ENCODE measurements at places on chromosomes 6 and 20.

DNA sequence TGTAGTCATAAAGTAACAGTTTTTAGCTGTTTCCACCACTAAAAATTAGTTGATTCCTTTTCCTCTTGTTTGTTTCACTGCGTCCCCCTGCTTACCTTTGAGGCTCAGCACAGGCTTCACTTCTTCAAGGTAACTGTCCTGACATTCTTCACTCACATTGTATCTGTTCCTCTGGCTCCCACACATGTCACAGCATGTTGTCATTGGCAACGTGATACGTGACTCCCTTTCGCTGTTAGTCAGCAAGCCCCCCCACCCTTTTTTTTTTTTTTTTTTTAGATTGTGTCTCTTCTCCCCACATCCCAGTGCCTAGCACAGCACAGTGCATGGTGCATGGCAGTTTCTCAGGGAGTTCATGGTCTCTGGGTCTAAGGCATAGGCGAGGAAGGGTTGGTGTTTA, 13.3 kb downstream of the VAPB start:
- no peak for DNase-seq

- DNase-seq = no peak
Measured at GRCh38 chr20:22770241-22770800, 185.9 kb upstream of the FOXA2 start.

DNA sequence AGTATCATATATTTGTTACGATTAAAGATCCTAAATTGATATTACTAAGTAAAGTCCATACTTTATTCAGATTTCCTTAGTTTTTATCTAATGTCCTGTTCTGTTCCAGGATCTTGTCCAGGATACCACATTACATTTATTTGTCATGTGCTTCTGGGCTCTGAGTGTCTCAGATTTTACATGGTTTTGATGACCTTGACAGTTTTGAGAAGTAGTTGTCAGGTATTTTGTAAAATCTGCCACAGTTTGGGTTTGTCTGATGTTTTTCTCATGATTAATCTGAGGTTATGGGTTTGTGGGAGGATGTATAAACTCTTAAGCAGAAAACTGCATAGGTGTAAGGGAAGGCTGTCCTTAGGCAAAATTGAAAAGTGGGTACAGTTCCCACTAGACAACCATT, 109.9 kb upstream of the BMP5 start:
- no peak for DNase-seq

DNA sequence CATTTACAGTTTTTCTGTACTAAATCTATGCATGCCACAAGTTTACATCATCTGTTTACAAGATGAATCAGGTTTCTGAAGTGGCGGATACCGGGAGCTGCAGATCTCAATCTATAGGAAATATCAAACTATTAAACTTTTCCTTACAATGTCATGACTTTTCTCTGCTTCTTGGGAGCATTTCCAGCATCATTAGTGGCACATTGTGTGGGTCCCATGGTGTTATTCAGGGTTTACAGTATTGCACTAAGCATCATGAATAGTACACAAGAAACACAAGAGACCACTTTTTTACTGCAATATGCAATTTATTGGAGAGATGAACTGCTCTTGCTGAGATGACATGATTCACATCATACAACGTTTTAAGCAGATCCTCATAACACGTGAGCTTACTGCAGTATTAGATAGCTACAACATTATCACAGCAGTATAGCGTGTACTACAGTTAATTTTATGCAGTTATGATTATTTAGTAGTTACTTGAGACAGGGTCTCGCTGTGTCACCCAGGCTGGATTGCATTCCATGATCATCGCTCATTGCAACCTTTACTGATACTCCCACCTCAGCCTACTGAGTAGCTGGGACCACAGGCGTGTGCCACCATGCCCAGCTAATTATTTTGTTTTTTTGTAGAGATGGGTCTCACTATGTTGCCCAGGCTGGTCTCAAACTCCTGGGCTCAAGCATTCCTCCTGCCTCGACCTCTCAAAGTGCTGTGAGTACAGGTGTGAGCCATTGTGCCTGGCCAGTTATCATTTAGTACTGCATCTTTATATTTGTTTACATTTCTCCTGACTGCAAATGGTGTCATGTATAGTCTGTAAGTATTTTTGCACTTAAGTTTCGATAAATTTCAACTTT, 18.4 kb downstream of the BLTP3A start:
- DNase-seq = no peak

- no peak for DNase-seq
Measured at GRCh38 chr6:111096246-111096645, 8.9 kb downstream of the SLC16A10 start.

DNA sequence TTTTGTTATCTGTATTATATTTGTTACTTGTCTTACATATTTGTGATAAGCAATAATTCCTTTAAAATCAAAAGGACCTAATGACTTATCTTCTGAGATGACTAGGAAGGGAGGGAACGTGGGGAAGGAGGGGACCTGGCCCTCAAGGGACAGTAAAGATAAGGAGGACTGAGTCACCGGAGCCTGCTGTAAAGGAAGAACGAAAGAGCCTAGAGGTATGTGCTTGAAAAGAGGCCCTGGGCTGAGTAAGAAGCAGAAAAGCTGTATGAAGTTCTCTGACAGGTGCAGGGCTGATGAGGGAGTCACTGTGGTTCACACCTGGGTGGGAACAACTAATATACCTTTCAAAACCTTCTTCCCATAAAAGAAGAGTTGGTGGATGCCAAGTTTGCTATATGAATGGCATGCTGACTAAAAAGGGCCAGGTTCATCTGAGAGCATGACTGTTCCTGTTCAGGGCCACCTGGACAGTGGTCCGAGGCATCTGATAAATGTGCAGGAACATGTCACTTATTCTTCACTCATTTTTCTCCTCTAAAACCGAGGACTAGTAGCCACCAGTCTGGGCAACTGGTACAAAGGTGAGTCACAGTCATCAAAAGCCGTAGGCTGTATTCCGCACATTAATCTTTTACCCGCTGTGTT, 111.3 kb downstream of the TNFAIP3 start:
- DNase-seq = no peak

DNA sequence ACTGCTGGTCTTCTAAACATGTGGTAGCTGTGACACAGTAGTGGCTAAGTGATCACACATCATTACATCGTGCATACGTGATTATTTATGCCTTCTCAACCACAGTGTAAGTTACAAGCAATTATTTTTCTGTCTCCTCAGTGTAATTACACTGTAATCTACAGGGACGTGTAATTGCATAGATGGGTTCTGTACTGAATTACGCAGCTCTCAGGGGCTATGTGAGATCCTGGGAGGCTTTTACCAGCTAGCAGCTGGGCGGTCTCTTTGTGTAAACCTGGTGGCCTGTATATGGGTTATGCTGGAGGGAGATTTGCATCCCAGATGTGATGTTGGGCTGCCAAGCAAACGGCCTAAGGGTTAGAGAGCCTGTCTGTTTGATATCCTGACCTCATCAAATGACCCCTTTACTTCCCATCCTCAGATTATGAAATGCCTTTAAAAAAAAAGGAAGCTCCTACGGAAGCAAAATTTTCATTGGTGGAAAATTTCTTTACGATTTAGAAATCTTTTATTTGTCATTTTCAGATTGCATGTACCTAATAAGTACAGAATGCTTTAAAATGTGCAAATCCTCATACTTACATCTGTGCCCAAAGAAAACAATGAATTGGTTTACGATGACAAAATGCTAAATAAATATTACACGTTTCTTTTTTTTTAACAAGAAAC, 402.8 kb upstream of the JAG1 start:
- DNase-seq = no peak

DNA sequence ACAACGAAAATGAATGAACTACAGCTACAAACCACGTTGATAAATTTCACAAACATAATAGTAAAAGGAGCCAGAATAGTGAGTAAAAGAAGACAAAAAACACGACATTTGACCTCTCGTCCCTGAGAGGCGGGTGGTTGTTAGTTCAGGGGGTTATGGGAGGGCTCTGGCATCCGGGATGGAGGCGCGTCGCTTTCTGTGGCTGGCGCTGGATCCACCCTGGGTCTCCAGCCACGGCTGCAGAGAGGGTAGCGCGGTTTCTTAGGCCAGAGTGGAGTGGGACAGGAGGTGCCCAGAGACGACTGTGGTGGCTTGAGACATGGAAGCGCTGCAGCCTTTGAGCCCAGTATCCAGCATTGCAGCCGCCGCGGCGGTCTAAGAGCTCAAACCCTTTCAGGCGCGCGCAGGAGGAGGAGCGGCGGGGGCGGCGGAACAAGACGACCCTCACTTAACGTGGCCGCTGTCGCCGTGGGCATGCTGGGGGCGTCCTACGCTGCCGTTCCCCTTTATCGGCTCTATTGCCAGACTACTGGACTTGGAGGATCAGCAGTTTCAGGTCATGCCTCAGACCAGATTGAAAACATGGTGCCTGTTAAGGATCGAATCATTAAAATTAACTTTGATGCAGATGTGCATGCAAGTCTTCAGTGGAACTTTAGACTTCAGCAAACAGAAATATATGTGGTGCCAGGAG, 3.7 kb upstream of the ZSCAN23 start:
- no peak for DNase-seq

- no peak for DNase-seq
Measured at GRCh38 chr6:80480421-80481157, 374.1 kb downstream of the BCKDHB start.
